ENCODE measurements at places on chromosomes 16 and 17.

DNA sequence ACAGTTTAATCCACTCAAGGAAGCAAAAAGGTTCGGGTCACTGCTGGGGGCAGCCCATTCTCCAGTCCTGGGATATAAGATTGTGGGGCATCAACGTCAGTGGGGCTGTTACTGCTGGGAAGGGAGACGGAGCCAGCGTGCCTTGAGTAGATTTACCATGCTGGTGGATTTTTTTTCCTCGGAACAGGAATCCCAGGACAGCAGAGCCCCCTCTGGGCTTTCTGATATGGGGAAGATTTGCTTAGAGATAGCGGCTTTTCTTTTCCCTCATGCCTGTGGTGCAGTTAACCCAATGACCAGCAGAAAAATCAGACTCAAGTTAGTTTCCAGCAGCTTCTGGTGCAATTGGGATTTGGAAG is 35.4 kb downstream of the WSCD1 start:
- no peak for DNase-seq

- DNase-seq, result no peak
Observed at GRCh38 chr17:51734976-51735375, 423.5 kb downstream of the CA10 start.

GRCh38 chr17:3603119-3603869 is 5.9 kb downstream of the TRPV1 start:
- DNase-seq, result no peak

- no peak for DNase-seq
Observed at GRCh38 chr17:35568561-35568960, 7.9 kb upstream of the SLFN14 start.

GRCh38 chr17:83099570-83100181 is 20.3 kb downstream of the METRNL start:
- DNase-seq, result no peak

GRCh38 chr16:89014403-89015230 is 37.6 kb upstream of the CBFA2T3 start:
- no peak for DNase-seq

GRCh38 chr17:70370816-70371215 is 201.5 kb downstream of the KCNJ2 start:
- DNase-seq, result no peak

GRCh38 chr16:66380421-66380820 is 13.9 kb downstream of the CDH5 start:
- DNase-seq, result no peak

DNA sequence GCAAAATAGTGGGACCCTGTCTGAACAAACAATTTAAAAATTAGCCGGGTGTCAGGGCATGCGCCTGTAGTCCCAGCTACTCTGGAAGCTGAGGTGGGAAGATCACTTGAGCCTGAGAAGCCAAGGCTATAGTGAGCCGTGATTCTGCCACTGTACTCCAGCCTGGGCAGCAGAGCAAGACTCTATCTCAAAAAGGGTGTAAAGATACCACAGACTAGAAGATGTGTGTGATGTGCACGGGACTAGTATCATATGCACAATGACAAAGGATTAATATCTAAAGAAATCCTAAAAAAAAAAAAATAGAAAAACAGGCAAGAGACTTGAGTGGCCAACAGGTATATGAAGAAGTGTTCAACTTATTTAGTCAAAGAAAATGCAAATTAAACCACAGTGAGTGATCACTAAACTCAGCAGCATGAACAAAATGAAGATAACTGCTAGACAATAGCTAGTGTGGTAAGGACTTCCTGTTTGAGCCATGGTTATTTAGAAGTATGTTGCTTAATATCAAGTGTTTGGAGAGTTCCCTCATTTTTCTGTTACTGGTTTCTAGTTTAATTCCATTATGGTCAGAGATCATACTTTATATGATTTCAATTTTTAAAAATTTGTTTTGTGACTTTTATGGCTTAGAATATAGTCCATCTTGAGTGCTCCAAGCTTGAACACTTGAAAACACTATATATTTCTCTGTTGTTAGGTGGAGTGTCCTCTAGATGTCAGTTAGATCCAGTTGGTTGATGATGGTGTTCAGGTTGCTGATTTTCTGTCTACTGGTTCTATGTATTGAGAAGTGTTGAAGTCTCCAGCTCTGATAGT is 14.7 kb upstream of the SLX4 start:
- no peak for DNase-seq

- DNase-seq, result no peak
Observed at GRCh38 chr17:43737722-43738121, 20.9 kb downstream of the SOST start.

GRCh38 chr16:17467923-17468540 is 2.7 kb downstream of the XYLT1 start:
- no peak for DNase-seq

GRCh38 chr17:8119581-8120519 is 1.5 kb upstream of the ALOXE3 start:
- DNase-seq, result peak; percentile 60

DNA sequence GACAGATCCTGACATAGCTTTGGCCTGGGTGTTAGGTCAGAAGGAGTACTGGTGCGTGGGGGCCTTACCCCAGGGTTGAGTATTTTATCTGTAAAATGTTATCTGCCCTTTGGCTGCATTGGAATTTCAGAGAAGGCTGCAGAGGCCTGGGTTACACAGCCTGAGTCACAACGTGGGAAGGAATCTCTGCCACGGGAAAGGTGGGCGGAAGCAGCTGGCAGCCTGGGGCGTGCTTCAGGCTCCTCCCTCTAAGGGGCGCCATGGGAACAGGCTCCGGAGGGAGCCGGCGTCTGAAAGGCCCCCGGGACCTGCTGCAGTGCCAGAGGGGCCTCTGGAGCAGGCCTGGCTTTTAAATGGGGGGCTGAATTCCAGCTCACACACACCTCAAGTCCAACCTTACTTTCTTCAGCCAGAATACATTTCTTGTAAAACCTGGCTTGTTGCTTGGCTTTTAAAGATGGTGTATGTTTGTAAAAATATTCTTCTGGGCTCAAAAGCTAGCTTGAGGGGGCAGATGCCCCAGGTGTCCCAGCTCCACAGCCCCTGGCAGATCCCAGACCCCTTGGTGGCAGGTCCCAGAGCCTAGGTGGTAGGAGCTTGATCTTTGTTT is 142.2 kb downstream of the RAB11FIP4 start:
- no peak for DNase-seq

- no peak for DNase-seq
Observed at GRCh38 chr16:12661656-12662172, 142.0 kb downstream of the CPPED1 start.

DNA sequence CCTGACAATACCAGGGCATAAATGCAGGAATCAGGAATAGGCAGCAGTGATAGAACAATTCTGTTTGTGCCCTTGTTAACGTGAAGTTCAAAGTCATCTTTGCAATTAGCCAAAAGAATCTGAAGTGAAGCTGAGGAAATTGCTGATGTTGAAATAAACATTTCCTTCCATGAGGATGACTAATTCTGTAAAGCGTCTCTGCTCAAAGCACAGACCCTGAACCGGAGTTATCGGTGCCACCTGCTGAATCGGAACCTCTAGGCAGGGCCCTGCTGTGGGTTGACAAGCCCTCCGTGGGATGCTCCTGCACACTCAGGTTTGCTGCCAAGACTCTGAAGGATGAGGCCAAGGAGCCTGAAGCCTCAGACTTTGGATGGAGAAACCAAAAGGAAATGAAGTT is 37.0 kb upstream of the CDH1 start:
- no peak for DNase-seq

Data from activated effector memory CD4-positive, alpha-beta T cell treated with Interleukin-2 at 50 U/mL for 16 hours (primary cell).